ENCODE measurements at places on chromosomes 1 and 21.

- no peak for DNase-seq
Measured at GRCh38 chr1:157113631-157114030, 14.0 kb upstream of the ETV3L start.

GRCh38 chr1:87219141-87219540 lies 109.5 kb upstream of the LMO4 start:
- DNase-seq, result no peak

DNA sequence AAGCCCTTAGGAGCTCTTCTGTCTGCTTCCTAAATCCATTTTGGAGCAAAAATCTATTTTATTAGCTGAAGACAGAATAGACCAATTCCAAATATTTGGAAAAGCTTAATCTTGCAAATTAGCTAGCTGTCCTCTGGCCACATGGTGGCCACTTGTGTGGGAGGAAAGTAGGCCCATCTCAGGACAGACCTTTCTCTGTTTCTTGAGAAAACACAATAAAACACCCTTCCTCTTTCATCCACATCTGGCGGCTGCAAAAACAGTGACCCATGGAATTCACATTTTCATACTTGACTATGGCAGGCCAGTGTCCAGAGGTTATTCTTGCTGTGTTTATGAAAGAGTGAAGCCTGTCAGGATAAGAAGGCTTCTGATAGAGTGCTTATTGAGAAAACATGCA lies 275.6 kb downstream of the PLPP3 start:
- no peak for DNase-seq

DNA sequence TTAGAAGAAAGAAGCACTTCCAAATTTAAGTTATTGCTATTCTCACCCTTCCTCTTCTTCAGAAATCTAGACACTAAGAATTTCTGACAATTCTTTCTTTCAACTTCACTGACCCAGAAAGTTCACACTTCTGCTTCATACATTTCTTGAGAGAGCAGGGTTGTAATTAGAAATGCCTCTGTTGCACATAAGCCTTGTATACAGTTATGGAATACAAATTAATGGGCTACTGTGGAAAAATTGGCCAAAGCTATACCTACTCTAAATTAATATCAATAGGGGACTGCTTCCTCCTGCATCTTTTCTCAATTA lies 1.5 kb downstream of the TNFSF18 start:
- no peak for DNase-seq

- no peak for DNase-seq
Measured at GRCh38 chr1:218395916-218396315, 50.8 kb downstream of the TGFB2 start.

- peak; percentile 92 for DNase-seq
Measured at GRCh38 chr1:11719313-11720032, 16.5 kb upstream of the AGTRAP start.

DNA sequence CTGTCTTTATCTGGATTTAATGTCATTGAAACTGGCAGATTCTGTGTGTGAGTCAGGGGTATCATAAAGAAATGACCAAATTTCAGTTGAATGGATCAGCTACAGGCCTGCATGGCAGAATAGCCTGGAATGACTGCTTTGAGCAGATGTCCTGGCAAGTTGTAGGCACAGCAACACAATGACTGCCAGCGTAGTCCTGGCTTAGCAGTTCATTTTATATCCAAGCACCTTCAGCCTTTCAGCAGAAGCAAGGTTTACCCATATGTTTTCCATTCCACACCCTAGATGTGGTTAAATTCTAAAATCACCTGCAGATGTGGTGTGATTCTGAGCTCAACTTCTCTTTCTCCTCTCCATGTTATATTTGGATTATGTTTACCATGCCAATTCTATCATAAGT lies 22.3 kb upstream of the PTGFR start:
- DNase-seq, result peak; percentile 53

- no peak for DNase-seq
Measured at GRCh38 chr1:196355206-196355786, 252.9 kb downstream of the KCNT2 start.
